ENCODE measurements at places on chromosomes 4 and X. TPM values are rescaled to one million over a fixed set of nuclear protein-coding genes. Genes with fewer than 3 reads are reported as not detected.

The NONO gene
- 171 TPM for total RNA-seq

The SPOCK3 gene
- total RNA-seq, result 0.74 TPM

The OTC gene
- total RNA-seq, result 2.7 TPM

The EGFL6 gene
- 0.98 TPM for total RNA-seq

The TEX13C gene
- total RNA-seq, result not detected

The MAML3 gene
- total RNA-seq, result 16.2 TPM

The RBM3 gene
- 148 TPM for total RNA-seq

The ERAS gene
- total RNA-seq, result not detected

The ZFP42 gene
- total RNA-seq, result not detected

The VSIG1 gene
- 0.25 TPM for total RNA-seq

The PDE6B gene
- 4.2 TPM for total RNA-seq

The CAPN6 gene
- total RNA-seq, result 3.4 TPM

The DUX4 gene
- not detected for total RNA-seq

The TSPAN6 gene
- total RNA-seq, result 19.6 TPM

The CDX4 gene
- not detected for total RNA-seq

The CT83 gene
- total RNA-seq, result not detected

The FBXO8 gene
- 24.3 TPM for total RNA-seq

The FABP2 gene
- not detected for total RNA-seq

The FGFBP2 gene
- 2.9 TPM for total RNA-seq

The SPP1 gene
- total RNA-seq, result 11.8 TPM

The GPRASP2 gene
- 10.8 TPM for total RNA-seq

The NPY2R gene
- total RNA-seq, result 0.49 TPM

The GPR82 gene
- not detected for total RNA-seq

The PDE5A gene
- 23.1 TPM for total RNA-seq

The DGKK gene
- 0.49 TPM for total RNA-seq

The RIPPLY1 gene
- total RNA-seq, result not detected

The SCRG1 gene
- 0.49 TPM for total RNA-seq

The GLOD5 gene
- not detected for total RNA-seq

The SULT1B1 gene
- total RNA-seq, result 1.7 TPM

The CTAG1A gene
- not detected for total RNA-seq

The SNCA gene
- total RNA-seq, result 27.3 TPM

The GC gene
- total RNA-seq, result not detected

The TLL1 gene
- 7.9 TPM for total RNA-seq

The MAGEA4 gene
- total RNA-seq, result not detected

The NMU gene
- total RNA-seq, result 8.1 TPM

The UGT8 gene
- total RNA-seq, result 0.25 TPM

The DCAF8L2 gene
- not detected for total RNA-seq

The FRG2 gene
- total RNA-seq, result not detected

The AP1S2 gene
- 18.9 TPM for total RNA-seq

The WDR17 gene
- 2.0 TPM for total RNA-seq

The S100P gene
- total RNA-seq, result 18.2 TPM

The PTCHD1 gene
- total RNA-seq, result 3.4 TPM

The SMIM43 gene
- total RNA-seq, result not detected

The TMPRSS11A gene
- 26.0 TPM for total RNA-seq

The TCEAL1 gene
- 93.1 TPM for total RNA-seq

The BANK1 gene
- total RNA-seq, result 1.5 TPM

The TCEAL6 gene
- total RNA-seq, result 1.7 TPM

The IRS4 gene
- 0.74 TPM for total RNA-seq

The KLHL34 gene
- total RNA-seq, result not detected

The CYLC1 gene
- not detected for total RNA-seq

The HPGD gene
- 134 TPM for total RNA-seq

Data from vagina (tissue), 2 donors.